LHCN-M2 (cell line): ENCODE measurements at places on chromosomes 1 and 21. TPM values are rescaled to one million over a fixed set of nuclear protein-coding genes. Genes with fewer than 3 reads are reported as not detected.

Gene PRDX1
- 507 and 546 TPM in 2 replicates for total RNA-seq

Gene SIPA1L2
- total RNA-seq = 0.90 and 1.6 TPM in 2 replicates

GRCh38 chr1:197761654-197762053 lies 13.6 kb downstream of the DENND1B start:
- no peak for DNase-seq

DNA sequence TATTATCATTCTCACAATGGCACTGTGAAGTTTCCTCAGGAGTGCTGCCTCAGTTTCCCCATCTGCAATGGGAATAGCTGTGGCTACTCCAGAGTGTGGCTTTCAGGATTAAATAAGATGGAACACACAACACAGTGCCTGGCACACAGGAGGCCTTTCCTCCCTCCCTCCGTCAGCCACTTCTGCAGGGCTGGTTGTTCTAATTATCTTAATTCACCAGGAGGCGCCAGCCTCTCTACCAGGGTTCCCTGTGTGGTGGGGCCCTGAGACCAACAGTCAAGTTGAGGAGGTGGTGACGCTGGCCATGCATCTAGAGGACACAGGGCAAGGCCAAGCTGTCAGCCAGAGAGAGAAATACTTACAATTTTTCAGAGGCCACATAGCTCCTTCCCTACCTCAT lies 6.3 kb upstream of the FOXO6 start:
- no peak for DNase-seq

GRCh38 chr1:196488579-196488978 lies 119.7 kb downstream of the KCNT2 start:
- no peak for DNase-seq

Gene SLC5A9
- not detected in 2 replicates for total RNA-seq

GRCh38 chr1:40879482-40880175 lies 17.5 kb upstream of the CITED4 start:
- no peak for DNase-seq

- DNase-seq = peak; percentile 87
Observed at GRCh38 chr1:151309811-151310323, 17.3 kb downstream of the PI4KB start.

- no peak for DNase-seq
Observed at GRCh38 chr1:53180226-53180625, 16.4 kb upstream of the CPT2 start.

- no peak for DNase-seq
Observed at GRCh38 chr1:156706657-156707416, 1.5 kb upstream of the CRABP2 start.

GRCh38 chr1:201724039-201724765 lies 104.8 kb upstream of the IPO9 start:
- no peak for DNase-seq
